Body of pancreas (tissue), 4 donors: ENCODE measurements at places on chromosomes 1 and 21. TPM values are rescaled to one million over a fixed set of nuclear protein-coding genes. Genes with fewer than 3 reads are reported as not detected.

DNA sequence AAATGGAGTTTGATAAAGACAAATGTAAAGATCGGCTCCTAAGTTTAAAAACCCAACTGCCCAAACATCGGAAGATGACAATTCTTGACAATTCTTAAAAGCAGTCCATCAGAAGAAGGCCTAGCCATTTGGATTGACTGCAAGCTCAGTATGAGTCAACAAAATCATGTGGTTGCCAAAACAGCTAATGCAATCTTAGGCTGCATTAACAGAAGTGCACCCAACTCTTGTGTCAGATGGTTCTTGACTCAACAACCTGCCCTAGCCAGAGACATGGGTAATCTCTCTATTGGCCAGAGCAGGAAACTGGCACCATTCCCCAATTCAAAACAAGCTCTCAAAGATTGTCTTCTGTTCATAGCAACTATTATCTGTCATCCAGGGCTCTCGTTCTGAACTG is 9.9 kb upstream of the NCF2 start:
- H3K36me3 ChIP-seq = no peaks in the 10 kb centered on the region
- no peaks in the 10 kb centered on the region for H3K27me3 ChIP-seq
- H3K4me3 ChIP-seq = no peak overlapping the region
- no peaks in the 10 kb centered on the region for H3K4me1 ChIP-seq

GRCh38 chr1:175725684-175726083 is 17.7 kb downstream of the TNR start:
- no peaks in the 10 kb centered on the region for H3K27me3 ChIP-seq
- peak; percentile 20 for DNase-seq
- no peak overlapping the region for H3K4me3 ChIP-seq
- H3K4me1 ChIP-seq = no peaks in the 10 kb centered on the region

DNA sequence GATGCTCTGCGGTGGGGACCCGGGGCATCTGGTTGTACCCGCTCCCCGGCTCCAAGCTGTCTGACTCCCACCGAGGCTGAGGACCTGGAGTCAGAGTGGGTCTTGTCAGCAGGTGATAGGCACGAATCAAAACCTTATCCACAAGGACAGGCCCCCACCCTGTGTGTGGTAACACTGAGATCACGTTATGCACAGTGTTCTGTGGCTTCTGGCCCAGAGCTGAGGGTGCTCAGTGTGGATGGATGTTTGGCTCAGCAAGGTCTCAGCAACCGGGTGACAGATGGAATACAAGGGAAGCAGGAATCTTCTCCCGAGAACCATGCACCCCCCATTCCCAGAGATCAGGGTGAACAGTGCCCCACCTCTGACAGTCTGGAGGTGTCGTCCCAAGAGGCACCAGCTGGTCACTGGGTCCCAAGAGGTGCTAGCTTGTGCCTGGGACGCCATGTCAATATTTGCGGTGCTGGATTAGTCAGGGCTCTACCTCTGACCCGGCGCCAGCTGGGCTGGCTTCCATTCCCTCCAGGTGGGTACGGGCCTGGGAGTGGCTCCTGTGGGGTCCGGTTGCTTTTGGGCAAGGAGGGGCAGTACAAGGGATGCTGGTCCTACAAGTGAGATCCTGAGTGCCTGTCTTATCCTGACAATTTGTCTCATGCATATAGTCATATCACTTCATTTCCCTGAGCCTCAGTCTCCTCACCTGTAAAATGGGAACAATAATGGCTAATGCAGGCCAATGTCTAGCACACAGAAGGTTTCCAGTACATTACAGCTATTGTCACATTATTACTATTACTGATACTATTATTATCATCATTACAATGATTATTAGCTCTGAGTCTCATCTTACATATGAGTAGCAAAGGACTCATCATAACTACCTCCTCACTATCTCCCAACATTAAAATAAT is 957 bp downstream of the CAPN9 start:
- H3K4me3 ChIP-seq = no peak overlapping the region
- no peaks in the 10 kb centered on the region for H3K36me3 ChIP-seq
- no peak for DNase-seq
- no peak overlapping the region for H3K27ac ChIP-seq

GRCh38 chr1:222890716-222891115 is 75.9 kb downstream of the DISP1 start:
- H3K27me3 ChIP-seq = no peaks in the 10 kb centered on the region
- H3K27ac ChIP-seq = no peak overlapping the region
- no peak overlapping the region for H3K4me3 ChIP-seq
- no peak for DNase-seq

- no peaks in the 10 kb centered on the region for H3K27me3 ChIP-seq
- no peak overlapping the region for H3K27ac ChIP-seq
- no peaks in the 10 kb centered on the region for H3K4me1 ChIP-seq
- H3K36me3 ChIP-seq = no peaks in the 10 kb centered on the region
Observed at GRCh38 chr1:22836850-22837249, 126.2 kb downstream of the EPHB2 start.

GRCh38 chr1:2857521-2857920 is 56.0 kb upstream of the TTC34 start:
- no peaks in the 10 kb centered on the region for H3K27me3 ChIP-seq
- no peak overlapping the region for H3K4me3 ChIP-seq
- DNase-seq = no peak

DNA sequence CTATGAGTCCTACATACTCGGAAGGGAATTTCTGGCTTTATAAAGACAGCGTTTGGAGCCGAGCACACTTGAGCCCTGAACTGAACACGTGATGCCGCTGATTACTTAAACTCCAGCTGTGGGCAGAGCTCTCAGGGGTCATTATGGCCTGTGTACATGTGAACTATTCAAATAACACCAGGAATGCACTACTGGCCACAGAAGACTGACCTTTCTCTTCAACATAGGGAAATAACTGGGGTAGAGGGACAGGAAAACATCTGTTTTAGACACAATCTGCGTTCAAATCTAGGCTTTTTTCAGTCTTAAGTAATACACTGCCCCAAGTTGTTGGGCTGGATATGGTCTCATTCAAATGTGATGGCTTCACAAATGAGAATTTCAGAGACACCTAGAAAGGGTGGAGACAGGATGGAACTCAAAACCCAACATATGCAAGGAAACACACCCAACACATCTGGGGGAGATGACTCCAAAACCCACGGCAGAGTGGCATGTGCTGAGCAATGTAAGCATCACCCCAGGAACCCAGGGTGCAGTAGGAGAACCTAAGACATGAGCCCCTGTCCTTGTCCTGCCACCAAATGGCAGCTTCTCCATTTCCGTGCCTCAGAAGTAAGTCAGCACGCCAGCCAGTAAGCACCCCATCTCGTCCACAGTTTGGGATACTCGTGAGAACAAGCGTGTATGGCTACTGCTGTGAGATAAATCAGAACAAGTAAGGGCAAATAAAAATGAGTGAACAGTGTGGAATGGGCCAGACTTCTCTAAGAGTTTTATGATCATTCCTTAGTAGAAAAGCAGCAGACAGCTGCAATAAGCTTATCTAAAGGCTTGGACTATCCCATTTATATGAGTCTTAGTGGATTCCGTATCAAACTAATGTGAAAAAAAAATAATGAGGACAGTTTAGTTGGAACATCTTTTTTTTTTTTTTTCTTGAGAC is 24.9 kb downstream of the NID1 start:
- no peak overlapping the region for H3K27ac ChIP-seq
- H3K4me1 ChIP-seq = no peaks in the 10 kb centered on the region
- DNase-seq = no peak

- no peaks in the 10 kb centered on the region for H3K36me3 ChIP-seq
- no peak for DNase-seq
- H3K27me3 ChIP-seq = no peaks in the 10 kb centered on the region
- no peaks in the 10 kb centered on the region for H3K4me1 ChIP-seq
Observed at GRCh38 chr1:101150670-101151069, 86.1 kb upstream of the S1PR1 start.

GRCh38 chr1:82899017-82899416 is 1098.3 kb downstream of the ADGRL2 start:
- no peak overlapping the region for H3K4me3 ChIP-seq
- no peaks in the 10 kb centered on the region for H3K36me3 ChIP-seq
- no peaks in the 10 kb centered on the region for H3K4me1 ChIP-seq

GRCh38 chr1:29356663-29357062 is 120.3 kb downstream of the PTPRU start:
- H3K27ac ChIP-seq = no peak overlapping the region
- H3K4me1 ChIP-seq = no peaks in the 10 kb centered on the region
- no peaks in the 10 kb centered on the region for H3K36me3 ChIP-seq
- no peak for DNase-seq

GRCh38 chr1:246063013-246063616 is 444.0 kb downstream of the SMYD3 start:
- DNase-seq = no peak
- H3K27ac ChIP-seq = no peak overlapping the region
- no peaks in the 10 kb centered on the region for H3K36me3 ChIP-seq
- H3K4me3 ChIP-seq = no peak overlapping the region
- no peaks in the 10 kb centered on the region for H3K4me1 ChIP-seq
- H3K27me3 ChIP-seq = no peaks in the 10 kb centered on the region

DNA sequence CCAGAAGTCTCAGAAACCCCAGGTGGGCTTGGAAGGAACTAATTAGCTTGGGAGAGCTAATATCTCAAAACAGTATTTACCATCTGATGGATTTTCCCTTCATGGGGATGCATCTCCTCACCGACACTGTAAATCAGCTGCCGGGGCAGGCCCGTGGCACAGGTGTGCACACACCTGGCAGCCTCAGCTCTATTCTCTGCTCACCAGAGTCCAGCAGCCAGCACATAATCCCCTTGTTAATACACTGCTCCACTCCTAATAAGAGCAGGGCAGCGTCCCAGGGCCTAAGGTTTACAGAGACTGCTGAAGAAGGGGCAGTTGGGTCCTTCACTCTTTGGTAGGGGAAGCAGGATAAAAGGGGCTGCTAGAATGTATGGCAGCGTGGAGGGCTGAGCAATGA is 200.0 kb downstream of the TOMM20 start:
- no peak overlapping the region for H3K27ac ChIP-seq
- peak; percentile 4 for DNase-seq
- H3K4me1 ChIP-seq = peaks cover 20% of the 10 kb centered on the region
- no peak overlapping the region for H3K4me3 ChIP-seq
- H3K27me3 ChIP-seq = no peaks in the 10 kb centered on the region

GRCh38 chr1:42756956-42757891 is 9.6 kb downstream of the P3H1 start:
- no peak overlapping the region for H3K27ac ChIP-seq
- H3K27me3 ChIP-seq = no peaks in the 10 kb centered on the region
- H3K4me3 ChIP-seq = no peak overlapping the region
- DNase-seq = peak; percentile 21
- no peaks in the 10 kb centered on the region for H3K4me1 ChIP-seq

Gene KIF21B
- total RNA-seq = 1.6 TPM

GRCh38 chr21:43268804-43269186 is 100.0 kb downstream of the CRYAA start:
- no peaks in the 10 kb centered on the region for H3K36me3 ChIP-seq
- H3K27me3 ChIP-seq = no peaks in the 10 kb centered on the region
- no peak overlapping the region for H3K27ac ChIP-seq
- H3K4me3 ChIP-seq = no peak overlapping the region

DNA sequence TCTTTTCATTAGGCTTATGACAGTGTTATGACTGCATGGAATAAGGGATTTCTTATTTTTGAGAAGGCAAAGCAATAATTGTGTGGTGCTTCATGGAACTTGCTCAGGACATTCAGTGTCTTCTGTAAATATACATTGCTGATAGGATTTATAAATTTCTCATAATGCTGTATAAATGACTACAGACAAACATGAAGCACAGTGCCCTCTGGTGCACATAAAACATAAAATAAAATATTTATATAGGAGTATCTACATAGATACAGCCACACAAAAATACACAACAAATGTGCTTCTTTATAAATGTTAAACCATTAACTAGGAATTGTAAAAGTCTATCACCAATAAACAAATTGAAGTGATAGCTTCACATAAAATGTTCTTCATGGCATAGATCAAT is 24.1 kb downstream of the BRINP3 start:
- DNase-seq = no peak
- no peak overlapping the region for H3K4me3 ChIP-seq
- H3K27ac ChIP-seq = no peak overlapping the region
- H3K36me3 ChIP-seq = no peaks in the 10 kb centered on the region
- no peaks in the 10 kb centered on the region for H3K27me3 ChIP-seq
- H3K4me1 ChIP-seq = no peaks in the 10 kb centered on the region

- H3K27me3 ChIP-seq = no peaks in the 10 kb centered on the region
- peaks cover 40% of the 10 kb centered on the region for H3K4me1 ChIP-seq
Observed at GRCh38 chr1:28883242-28883616, 31.1 kb upstream of the EPB41 start.

GRCh38 chr1:12372761-12373160 is 142.9 kb downstream of the VPS13D start:
- no peak overlapping the region for H3K27ac ChIP-seq
- H3K27me3 ChIP-seq = no peaks in the 10 kb centered on the region
- peaks cover 9% of the 10 kb centered on the region for H3K36me3 ChIP-seq
- peaks cover 19% of the 10 kb centered on the region for H3K4me1 ChIP-seq

DNA sequence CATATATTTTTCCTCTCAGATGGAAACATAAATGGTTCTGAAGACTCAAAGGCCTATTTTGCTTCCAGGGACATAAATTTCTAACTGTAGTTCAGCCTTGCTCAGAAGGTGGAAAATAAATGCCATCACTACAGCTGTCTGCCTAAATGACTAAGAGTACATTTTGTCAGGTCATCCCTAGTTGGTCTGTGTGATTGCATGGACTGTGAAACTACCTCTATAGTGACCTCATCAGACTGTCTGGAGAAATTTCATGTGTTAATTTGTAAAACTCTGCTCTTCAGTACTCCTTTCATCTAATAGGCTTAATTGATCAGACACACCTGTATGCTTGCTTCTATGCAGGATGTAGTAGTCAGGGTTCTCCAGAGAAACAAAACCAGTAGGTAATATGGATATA is 886.9 kb downstream of the AMY1C start:
- H3K27ac ChIP-seq = no peak overlapping the region
- no peaks in the 10 kb centered on the region for H3K4me1 ChIP-seq
- H3K36me3 ChIP-seq = no peaks in the 10 kb centered on the region
- no peak for DNase-seq

Gene L1TD1
- not detected for total RNA-seq

Gene CFHR2
- total RNA-seq = not detected

Gene CCDC27
- not detected for total RNA-seq

Gene SH2D5
- not detected for total RNA-seq

DNA sequence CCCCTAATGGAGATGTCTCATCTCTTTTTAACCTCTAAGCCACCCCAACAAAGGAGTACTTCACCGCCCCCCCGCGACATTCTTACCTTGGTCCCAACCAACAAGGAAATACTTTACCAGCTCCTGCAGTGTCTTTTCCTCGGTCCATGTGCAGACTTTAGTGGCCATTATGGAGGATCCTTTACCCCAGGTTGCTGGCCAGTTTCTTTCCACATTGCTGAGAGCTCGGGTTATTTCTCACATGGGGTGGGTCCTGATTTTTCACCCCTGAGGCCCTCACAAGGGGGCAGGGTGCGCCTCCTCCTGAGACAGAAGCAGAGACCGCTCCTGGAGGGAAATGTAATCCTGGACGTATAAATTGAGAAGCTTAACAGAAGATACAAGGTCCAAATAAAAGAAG is 3.0 kb upstream of the AADACL3 start:
- H3K27ac ChIP-seq = no peak overlapping the region
- H3K4me1 ChIP-seq = no peaks in the 10 kb centered on the region
- no peak overlapping the region for H3K4me3 ChIP-seq
- no peaks in the 10 kb centered on the region for H3K27me3 ChIP-seq

GRCh38 chr1:213123087-213123486 is 72.0 kb downstream of the RPS6KC1 start:
- no peaks in the 10 kb centered on the region for H3K27me3 ChIP-seq
- DNase-seq = no peak
- no peak overlapping the region for H3K27ac ChIP-seq
- no peak overlapping the region for H3K4me3 ChIP-seq

Gene AMY1C
- not detected for total RNA-seq
